ENCODE measurements at places on chromosomes 7 and 10.

GRCh38 chr7:14104861-14105260, 115.4 kb upstream of the ETV1 start:
- no peak for DNase-seq

- no peak for DNase-seq
These were observed 107.1 kb downstream of the PIP4K2A start for GRCh38 chr10:22607261-22607660.

GRCh38 chr7:149469806-149470205, 8.9 kb upstream of the ZNF777 start:
- DNase-seq = no peak

GRCh38 chr7:156015237-156016020, 203.2 kb upstream of the SHH start:
- DNase-seq = no peak

GRCh38 chr7:128236924-128237586, 4.0 kb upstream of the LEP start:
- peak; percentile 95 for DNase-seq

DNA sequence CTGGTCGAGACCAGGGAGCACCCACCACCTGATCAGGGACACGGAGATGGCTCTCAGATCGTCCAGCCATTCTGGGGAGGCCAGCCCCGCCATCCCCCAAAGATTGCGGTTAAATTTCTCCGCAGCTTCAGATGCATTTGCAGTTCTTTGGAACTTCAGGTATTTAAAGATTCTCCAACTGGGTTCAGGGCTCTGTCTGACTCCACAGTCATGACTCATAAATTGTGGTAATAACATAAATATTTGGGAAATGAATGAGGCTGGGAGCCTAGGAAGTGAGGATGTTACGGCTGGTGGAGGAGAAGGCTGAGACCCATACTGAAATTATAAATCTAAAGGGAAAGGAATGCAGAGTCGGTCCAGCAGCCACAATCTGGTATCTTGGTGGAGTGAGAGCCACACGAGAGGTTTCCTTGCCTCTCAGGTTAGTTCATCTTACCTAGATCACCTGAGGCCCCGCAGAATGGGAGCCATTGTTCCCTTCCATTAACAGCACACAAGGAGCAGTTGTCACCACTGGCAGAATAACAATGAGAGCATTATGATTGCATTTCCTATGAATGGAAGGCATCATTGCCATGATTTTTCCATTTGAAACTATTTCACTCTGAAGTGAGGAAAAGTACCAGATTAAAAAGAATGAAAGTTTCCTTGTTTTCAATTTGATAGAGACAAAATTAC, 26.7 kb upstream of the DNAJB6 start:
- DNase-seq = no peak
